ENCODE measurements at places on chromosomes 6 and 20.

GRCh38 chr6:40146902-40147301 lies 212.6 kb upstream of the MOCS1 start:
- DNase-seq = no peak

- DNase-seq = peak; percentile 93
Observed at GRCh38 chr20:25081065-25081729, 744 bp downstream of the VSX1 start.

DNA sequence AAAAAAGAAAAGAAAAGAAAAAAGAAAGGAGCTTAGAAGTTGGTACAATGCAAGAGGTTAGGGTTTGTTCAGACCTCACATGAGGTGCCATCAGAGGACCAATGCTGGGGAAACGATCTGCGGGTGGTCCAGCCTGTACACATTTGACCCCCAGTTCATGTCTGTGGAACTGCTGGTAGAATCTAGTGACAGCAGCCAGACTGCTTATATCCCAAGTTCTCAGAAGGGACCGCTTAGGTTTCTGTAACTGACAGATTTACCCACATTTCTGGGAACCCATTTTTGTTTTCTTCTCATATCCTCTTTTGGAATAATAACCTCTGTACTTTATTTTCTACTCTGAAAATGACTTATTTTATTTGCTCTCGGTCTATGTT lies 4.7 kb downstream of the PPP1R18 start:
- no peak for DNase-seq

DNA sequence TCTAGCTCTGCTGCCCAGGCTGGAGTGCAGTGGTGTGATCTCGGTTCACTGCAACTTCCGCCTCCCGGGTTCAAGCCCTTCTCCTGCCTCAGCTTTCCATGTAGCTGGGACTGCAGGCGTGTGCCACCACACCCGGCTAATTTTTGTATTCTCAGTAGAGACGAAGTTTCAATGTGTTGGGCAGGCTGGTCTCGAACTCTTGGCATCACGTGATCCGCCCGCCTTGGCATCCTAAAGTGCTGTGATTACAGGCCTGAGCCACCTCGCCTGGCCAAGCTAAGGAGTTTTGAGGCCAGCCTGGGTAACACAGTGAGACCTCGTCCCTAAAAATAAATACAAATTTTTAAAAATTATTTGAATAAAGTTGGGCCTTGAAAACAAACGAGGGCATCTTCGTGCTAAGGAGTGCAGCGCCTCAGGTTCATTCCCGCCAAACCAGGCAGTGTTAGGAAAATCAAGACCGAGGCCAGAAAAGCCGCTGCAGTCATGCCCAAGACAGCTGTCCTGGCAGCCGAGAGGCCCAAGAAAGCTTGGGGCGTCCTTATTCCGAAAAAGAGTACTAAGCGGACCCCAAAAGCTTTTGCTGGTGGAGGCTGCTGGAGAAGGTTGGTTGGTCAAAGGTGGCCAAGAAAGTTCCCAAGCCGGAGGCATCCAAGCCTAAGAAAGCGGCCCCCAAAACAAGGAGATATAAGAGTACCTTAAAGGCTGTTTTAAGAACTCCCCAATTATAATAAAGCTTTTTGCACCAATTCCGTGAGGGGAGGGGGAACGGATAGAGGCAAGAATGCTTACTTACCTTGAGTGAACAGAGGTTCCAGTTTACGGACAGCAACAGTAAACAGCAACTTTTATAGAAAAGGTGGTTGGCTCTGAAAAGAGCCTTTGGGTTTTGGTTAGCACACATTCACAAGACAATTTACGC lies 109.0 kb downstream of the HFE start:
- DNase-seq = peak; percentile 76

DNA sequence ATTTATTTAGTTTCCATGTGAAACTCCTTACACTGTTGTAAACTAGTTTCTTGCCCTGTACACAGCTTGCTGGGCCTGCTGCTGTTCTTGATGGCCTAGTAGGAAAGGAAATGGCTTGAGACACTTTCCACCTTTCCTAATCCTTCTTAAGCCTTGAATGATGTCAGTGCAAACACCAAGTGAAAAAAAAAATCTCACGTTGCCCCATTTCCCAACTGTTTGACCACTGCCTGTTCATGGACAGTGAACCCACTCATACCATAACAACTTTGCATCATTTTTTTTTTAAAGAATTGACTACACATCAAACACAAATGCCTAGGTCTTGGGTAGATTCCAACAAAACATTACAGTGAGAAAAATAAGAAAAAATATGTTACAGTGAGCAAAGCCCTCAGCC lies 653.6 kb upstream of the FLRT3 start:
- no peak for DNase-seq

- no peak for DNase-seq
Observed at GRCh38 chr6:25132934-25133333, 146.2 kb upstream of the CARMIL1 start.

DNA sequence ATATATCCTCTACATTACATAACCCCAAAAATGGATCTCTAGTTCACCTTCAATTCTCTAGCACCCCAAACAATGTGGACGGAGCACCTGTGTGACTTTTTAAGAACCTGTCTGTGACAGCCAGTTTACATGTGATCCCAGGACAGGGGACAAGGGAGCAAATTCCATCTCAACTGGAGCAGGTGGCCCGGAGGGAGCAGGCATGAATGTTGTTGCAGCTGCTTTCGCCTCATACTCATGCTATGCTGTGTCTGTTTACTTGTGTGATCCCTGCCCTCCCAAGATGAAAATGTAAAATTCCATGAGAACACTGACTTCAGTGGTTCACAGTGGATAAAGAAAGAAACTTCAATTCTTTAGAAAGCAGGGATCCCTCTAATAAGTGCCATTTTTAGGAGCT lies 600.3 kb downstream of the CDH26 start:
- DNase-seq = no peak

DNA sequence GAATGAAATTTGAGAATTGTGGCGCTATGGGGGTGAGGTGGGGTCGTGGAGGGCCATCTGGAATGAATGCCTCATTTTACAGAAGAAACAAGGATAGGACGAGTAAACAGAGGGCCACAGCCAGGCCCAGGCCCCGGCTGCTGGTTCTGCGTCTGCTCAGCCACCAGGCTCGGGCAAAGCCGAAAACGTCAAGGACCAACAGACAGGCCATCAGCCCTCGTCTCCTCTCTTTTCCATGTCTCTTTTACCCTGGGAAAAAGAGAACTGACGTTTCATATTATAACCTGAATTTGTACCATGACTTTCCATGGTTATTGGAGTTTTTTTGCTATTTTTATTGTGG lies 212.4 kb upstream of the ARID1B start:
- DNase-seq = no peak

DNA sequence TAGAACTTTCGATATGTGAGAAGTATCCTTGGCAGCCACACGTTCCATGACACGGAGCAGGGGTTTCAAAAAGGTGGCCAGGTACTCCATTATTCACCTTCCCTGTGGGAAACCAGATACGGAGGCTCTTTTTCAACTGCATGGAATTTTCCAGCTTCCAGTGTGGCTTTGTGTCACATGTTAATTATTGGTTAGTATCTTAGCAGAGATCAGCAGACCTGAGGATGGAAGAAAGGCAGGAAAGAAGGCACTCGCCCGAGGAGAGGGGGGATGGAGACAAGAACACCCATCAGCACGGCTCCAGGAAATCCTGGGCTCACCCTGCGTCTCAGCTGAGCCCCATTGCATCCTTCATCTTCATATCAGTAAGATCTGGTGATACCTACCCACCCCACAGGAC lies 115.5 kb downstream of the PXDC1 start:
- no peak for DNase-seq

DNA sequence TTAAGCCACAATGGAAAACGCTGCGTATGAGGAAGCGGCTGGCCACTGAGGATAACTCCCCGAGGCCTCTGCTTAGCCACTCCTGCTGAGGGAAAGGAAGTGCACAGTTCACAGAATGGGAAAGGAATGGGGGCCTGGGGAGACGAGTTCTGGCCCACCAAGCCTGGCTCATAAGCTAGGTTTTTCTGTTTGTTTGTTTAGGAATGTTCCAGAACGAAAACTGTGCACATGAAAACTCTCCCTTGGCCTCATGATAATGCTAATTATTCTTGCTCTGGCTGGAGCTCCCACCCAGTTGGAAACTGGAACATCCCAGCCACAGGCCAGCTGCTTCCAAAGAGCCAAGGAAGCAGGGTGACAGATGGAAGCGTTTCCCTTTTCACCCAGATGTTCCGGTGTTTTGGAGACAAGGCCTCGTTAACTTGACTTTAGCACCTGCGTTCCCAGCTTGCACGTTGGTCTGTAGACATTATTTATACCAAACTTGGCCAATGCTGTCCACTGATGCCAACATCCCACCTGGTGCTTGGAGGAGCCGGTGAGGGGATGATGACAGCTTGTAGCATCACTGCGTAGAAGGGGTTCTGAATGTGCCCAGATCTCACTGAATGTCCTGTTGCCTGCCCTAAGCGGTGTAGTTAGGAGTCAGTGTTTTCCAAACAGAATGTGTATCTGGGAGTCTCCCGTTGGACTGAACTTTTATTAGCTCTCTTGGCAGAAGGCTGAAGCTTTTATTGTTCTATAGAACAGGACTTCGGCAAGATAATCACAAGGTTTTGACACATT lies 34.5 kb downstream of the APCDD1L start:
- peak; percentile 10 for DNase-seq

GRCh38 chr20:23290761-23291574 lies 59.6 kb upstream of the NXT1 start:
- DNase-seq = peak; percentile 27

DNA sequence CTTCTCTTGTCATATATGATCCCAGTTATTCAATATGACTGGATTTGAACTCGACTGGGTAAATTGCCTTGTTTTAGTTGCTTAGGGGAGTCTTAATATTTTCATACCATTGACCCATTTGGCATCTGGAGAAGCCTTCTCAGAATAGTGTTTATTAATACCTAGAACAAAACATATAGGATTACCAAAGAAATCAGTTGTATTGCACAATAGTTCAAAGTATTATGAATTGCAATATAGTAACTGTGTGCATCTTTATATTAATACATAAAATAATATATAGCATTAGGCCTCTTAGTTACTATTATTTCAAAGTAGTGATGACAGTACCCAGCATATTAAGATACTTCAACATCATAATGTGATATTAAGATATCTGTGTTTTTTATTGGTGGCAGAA lies 177.8 kb downstream of the PLCB4 start:
- DNase-seq = no peak

DNA sequence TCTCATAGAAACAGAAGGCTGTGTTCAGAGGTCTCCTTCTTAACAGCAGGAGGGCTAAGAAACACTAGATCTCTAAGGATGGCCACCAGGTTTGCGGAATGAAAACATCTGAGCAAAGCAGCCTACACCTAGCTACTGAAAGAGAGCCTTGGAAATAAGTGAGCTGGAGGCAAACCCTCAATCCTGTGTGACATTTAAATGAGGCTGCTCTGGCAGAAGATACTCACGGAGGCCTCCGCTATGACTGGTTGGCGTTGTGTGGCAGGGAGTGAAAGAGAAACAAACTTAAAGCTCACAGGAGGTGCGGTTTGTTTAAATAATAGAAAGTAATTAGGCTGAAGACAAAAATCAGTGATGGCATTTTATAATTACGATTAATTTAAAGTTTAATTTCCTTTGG lies 162.0 kb upstream of the RNF217 start:
- peak; percentile 46 for DNase-seq

GRCh38 chr20:12824328-12825225 lies 184.2 kb upstream of the SPTLC3 start:
- no peak for DNase-seq

GRCh38 chr20:48995589-48995988 lies 50.5 kb upstream of the CSE1L start:
- no peak for DNase-seq

GRCh38 chr20:25340380-25340779 lies 50.3 kb downstream of the ABHD12 start:
- no peak for DNase-seq

- no peak for DNase-seq
Observed at GRCh38 chr6:53268858-53269608, 79.7 kb downstream of the ELOVL5 start.

DNA sequence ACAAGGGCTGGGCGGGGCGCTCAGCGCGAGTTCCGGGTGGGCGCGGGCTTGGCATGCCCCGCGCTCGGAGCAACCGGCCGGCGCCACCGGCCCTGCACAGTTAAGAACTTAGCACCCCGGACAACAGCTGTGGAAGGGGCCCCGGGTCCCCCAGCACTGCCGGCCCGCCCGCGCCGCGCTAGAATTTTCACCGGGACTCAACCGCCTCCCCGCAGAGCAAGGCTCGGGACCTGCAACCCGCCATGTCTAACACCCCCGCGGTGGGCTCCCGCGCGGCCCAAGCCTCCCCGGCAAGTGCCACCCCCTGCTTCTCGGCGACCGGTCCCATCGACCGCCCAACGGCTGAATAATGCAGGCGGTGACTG lies 5.2 kb upstream of the PSMG4 start:
- DNase-seq = no peak

Measured in endodermal cell (in vitro differentiated cells).